ENCODE measurements at places on chromosomes 11 and 22.

GRCh38 chr22:24707470-24707801 lies 67.1 kb downstream of the PIWIL3 start:
- H3K4me3 ChIP-seq = no peak overlapping the region
- no peaks in the 10 kb centered on the region for H3K4me1 ChIP-seq
- H3K27ac ChIP-seq = no peak overlapping the region
- DNase-seq = no peak
- H3K27me3 ChIP-seq = no peaks in the 10 kb centered on the region
- no peaks in the 10 kb centered on the region for H3K36me3 ChIP-seq

- no peaks in the 10 kb centered on the region for H3K4me1 ChIP-seq
- no peak for DNase-seq
- H3K27ac ChIP-seq = no peak overlapping the region
- no peak overlapping the region for H3K4me3 ChIP-seq
These were observed 435.1 kb upstream of the DDI1 start for GRCh38 chr11:103601225-103601846.

DNA sequence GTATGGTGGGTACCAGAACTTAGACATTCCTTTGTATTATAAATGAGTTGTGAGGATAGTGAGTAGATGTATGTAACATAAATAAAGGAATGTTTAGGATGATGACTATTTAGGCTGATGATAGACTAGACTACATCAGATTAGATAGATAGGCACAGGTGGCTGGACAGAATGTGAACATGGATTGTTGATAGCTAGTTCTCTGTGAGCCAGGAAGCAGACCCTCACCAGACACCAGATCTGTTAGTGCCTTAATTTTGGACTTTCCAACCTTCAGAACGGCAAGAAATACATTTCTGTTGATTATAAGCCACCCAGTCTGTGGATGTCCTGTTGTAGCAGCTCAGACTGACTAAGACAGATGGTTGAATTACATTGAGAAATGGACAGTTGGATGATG lies 99.4 kb downstream of the SWAP70 start:
- DNase-seq = no peak
- H3K27me3 ChIP-seq = no peaks in the 10 kb centered on the region
- no peak overlapping the region for H3K4me3 ChIP-seq
- H3K4me1 ChIP-seq = peaks cover 11% of the 10 kb centered on the region

- no peaks in the 10 kb centered on the region for H3K4me1 ChIP-seq
- no peak overlapping the region for H3K4me3 ChIP-seq
- no peak for DNase-seq
- no peaks in the 10 kb centered on the region for H3K36me3 ChIP-seq
- no peak overlapping the region for H3K27ac ChIP-seq
- no peaks in the 10 kb centered on the region for H3K27me3 ChIP-seq
These were observed 33.8 kb downstream of the SLC35F2 start for GRCh38 chr11:107824668-107825369.

- no peaks in the 10 kb centered on the region for H3K27me3 ChIP-seq
- H3K4me1 ChIP-seq = peaks cover 3% of the 10 kb centered on the region
- H3K36me3 ChIP-seq = no peaks in the 10 kb centered on the region
These were observed 35.1 kb downstream of the TP53I11 start for GRCh38 chr11:44915621-44916020.

- no peaks in the 10 kb centered on the region for H3K36me3 ChIP-seq
- no peaks in the 10 kb centered on the region for H3K27me3 ChIP-seq
- no peak overlapping the region for H3K4me3 ChIP-seq
- H3K4me1 ChIP-seq = peaks cover 70% of the 10 kb centered on the region
- peak overlapping the region; percentile 45 for H3K27ac ChIP-seq
- DNase-seq = no peak
These were observed 8.6 kb downstream of the ARAP1 start for GRCh38 chr11:72743321-72744221.

GRCh38 chr11:44306052-44306917 lies 3.7 kb downstream of the ALX4 start:
- no peak overlapping the region for H3K27ac ChIP-seq
- peaks cover 80% of the 10 kb centered on the region for H3K27me3 ChIP-seq
- H3K4me1 ChIP-seq = peaks cover 43% of the 10 kb centered on the region

- peaks cover 7% of the 10 kb centered on the region for H3K36me3 ChIP-seq
- H3K27me3 ChIP-seq = no peaks in the 10 kb centered on the region
- peak within 1 kb of the TSS; percentile 75 for H3K4me3 ChIP-seq
- peak; percentile 95 for DNase-seq
- H3K27ac ChIP-seq = peak within 1 kb of the TSS; percentile 68
These were observed at the start of gene BCR for GRCh38 chr22:23180301-23180892. Gene BCR (plus strand): TSS chr22:23180509. CDS start chr22:23180961, 452 bp downstream.

- no peaks in the 10 kb centered on the region for H3K36me3 ChIP-seq
- H3K4me3 ChIP-seq = no peak overlapping the region
- no peak overlapping the region for H3K27ac ChIP-seq
- peaks cover 14% of the 10 kb centered on the region for H3K4me1 ChIP-seq
These were observed 19.0 kb downstream of the A4GALT start for GRCh38 chr22:42701694-42702093.

DNA sequence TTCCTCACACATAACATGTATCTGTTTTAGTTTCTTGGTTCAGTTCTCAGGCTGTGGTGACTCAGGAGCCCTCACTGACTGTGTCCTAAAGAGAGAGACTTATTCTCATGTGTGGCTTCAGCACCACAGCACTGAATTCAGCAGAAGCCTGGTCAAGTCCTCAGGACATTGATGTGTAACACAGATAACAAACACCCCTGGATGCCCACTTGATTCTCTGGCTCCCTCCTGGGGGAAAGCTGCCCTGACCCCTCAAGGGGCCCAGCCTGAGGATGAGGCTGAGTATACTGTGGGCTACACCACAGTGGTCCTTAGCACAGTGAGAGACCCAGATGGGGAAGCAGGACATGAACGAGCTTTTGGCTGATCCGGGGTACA lies 87.2 kb upstream of the VPREB1 start:
- DNase-seq = no peak
- no peaks in the 10 kb centered on the region for H3K27me3 ChIP-seq

DNA sequence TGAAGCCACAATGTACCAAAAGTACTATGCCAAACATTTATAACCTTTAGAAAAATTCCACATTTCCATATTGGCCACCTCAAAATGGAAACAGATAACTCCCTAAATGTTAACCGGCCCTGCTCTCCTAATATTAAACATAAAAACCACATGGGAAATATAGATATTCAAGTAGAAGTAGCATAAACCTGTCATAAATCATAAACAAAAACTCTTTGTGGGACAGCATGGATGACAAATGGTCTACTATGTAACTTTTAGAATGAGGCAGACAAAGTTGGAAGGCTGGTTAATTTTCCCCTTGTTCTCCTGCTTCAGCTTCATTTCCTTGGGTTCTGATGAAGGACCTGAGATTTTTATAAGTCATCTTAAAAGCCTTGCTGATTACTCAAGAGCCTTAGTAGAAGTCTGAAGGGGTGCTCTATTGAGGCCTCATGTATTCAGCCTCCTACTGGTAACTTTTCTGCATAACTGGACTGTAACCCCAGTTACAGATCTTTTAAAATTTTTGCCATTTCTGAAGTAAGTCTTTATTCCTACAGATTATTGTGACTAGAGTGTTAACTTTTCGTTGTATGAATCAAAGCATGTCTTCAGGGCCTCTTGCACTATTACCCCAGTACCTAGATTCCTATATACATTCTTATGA lies 116.4 kb downstream of the STIM1 start:
- H3K27me3 ChIP-seq = no peaks in the 10 kb centered on the region
- H3K4me1 ChIP-seq = no peaks in the 10 kb centered on the region
- no peak overlapping the region for H3K4me3 ChIP-seq

- H3K27ac ChIP-seq = peak overlapping the region; percentile 99
- no peaks in the 10 kb centered on the region for H3K27me3 ChIP-seq
- H3K4me1 ChIP-seq = peaks cover 76% of the 10 kb centered on the region
- DNase-seq = peak; percentile 87
- no peak overlapping the region for H3K4me3 ChIP-seq
These were observed 3.1 kb downstream of the VEGFB start for GRCh38 chr11:64237484-64237951.

Data from upper lobe of left lung (tissue), 6 donors.